Hepatic stellate cell (primary cell): ENCODE measurements at places on chromosomes 13 and 19.

GRCh38 chr13:65330287-65330686 is 1899.8 kb downstream of the PCDH9 start:
- no peak for DNase-seq

GRCh38 chr13:89465366-89465765 is 1794.2 kb downstream of the SLITRK5 start:
- DNase-seq, result no peak

GRCh38 chr13:42575938-42576337 is 2.0 kb downstream of the TNFSF11 start:
- no peak for DNase-seq

DNA sequence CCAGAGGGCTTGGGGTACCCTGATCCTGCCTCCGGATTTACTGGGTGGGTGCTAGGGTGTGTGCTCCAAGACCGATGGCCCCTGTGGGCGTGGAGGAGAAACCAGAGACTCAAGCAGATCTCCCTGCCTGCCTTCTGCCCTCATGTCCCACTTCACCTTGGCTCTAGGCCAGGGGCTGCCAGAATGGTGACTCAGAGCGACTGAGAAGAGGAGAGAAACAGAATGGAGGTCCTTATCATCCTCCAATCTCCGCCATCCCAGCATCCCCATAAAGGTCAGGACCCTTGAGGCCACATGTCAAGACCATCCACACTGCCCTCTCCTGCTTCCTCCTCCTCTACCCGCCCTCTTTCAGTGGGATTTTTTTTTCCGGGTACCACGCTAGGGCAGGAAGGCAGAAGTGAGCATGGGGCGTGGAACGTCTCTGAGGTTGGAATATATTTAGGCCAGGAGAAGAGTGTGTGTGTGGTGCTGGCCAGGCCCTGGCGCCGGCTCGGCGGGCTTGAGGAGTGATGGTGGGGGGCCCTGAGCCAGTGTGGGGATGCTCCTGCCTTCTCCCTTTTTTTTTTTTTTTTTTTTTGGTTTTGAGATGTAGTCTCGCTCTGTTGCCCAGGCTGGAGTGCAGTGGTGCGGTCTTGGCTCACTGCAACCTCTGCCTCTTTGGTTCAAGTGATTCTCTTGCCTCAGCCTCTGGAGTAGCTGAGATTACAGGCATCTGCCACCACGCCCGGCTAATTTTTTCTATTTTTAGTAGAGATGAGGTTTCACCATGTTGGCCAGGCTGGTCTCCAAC is 22.3 kb downstream of the IER2 start:
- DNase-seq, result peak; percentile 90

DNA sequence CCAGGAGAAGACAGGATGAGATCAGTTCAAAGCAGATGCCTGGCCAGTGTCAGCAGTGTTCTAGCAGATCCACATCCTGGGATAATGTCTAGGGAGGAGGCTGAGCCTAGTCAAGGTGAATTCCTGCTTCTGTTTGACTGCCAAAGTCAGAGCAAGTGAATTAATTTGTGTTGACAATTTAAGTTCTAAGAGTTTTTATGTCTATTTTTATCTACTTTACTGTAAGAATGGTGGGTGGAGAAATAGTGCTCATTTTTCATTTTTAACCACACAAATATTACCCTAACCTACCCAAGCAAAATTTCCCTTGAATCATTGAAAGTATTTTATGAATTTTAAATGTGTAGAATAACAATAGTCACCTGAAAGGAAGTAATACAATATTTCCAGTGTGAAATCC is 207.6 kb upstream of the SLC10A2 start:
- no peak for DNase-seq

DNA sequence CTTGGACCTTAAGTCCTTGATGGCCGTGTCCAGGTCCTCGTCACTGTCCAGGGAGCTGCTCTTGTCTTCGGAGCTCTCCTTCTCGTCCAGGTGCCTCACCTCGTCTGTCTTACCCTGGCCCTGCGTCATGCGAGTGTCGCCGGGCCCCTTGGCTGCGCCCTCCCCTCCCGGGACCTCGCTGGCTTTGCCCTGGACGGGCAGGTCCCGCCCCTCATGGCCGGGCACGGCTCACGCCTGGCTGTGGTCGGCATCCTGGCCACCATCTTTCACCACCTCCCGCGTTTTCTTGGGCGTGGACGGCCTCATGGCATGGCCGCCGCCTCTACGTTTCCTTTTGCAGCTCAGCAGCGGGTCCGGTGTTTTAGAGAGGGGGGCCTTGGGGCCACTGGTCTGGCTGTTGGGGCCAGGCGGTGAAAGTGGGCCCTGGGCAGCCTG is 14.8 kb downstream of the RB1 start:
- DNase-seq, result no peak

DNA sequence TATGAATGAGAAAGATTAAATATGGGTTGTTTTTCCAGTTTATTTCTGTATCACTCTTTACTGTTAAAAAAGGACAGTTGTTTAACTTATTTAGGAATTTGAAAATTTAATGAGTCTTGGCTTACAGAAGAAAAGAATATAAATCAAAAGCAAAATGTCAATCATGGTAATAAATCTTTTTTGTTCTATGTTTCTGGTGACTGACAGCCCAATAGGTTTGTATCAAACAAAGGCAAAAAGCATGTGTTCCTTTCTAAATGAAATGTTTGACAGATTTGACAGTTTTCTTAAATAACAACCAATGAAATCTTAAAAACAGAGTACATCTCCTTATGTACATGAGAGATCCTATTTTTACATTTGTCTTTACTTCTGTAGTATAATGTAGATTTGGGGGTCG is 11.0 kb downstream of the PCDH9 start:
- no peak for DNase-seq

DNA sequence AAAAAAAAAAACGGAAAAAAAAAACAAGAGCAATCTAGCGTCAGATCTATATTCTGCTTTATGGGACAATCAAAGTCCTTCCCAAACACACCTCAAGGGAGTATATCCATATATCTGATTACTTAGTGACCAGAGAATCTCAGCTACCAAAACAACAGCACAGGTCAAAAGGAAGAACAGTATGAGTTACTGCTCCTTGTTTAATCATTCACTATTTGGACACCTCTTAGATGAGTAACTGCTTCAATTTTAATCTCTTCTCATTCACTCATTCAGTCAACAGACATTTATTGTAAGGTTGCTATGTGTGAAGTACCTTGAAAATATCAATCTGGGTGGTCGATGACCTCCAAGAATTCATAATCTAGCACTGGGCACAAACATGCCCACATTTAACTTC is 193.2 kb downstream of the IRS2 start:
- DNase-seq, result no peak

- no peak for DNase-seq
Observed at GRCh38 chr13:83470133-83470797, 412.0 kb downstream of the SLITRK1 start.

DNA sequence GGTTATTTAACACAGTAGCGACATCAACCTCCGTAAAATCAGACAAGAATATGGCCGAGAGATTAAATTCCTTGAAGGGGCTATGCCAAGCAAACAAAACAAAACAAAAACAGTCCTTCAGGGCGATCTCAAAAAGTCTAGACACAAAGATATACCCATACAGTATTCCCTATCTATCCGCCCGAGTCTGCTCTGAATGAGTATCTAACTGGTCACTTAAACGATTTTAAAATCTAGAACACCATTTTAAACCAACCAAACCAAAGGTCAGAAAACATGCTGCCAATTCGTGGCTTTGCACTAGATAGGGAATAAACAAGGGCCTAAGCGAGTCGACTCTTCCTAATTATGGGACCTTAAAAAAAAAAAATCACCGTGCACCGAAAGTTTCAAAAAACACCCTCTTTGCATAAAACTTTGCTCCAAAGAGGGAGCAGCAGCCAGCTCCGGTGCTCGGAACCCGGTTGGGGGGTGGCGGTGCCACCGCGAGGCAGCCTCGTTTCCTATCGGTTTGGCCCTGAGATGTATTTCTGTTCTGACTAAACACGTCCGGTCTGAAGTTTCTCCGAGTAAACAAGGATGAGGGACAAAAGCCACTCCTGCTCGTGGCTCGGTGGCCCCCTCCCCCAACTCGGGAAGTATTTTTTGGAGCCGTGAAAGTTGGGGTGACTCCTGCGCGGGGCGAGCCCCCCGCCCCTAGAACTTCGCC is 1.8 kb downstream of the HMGB1 start:
- peak; percentile 40 for DNase-seq

GRCh38 chr19:40594657-40595091 is 6.5 kb upstream of the LTBP4 start:
- DNase-seq, result peak; percentile 82

GRCh38 chr13:70769817-70770216 is 661.6 kb upstream of the KLHL1 start:
- no peak for DNase-seq

DNA sequence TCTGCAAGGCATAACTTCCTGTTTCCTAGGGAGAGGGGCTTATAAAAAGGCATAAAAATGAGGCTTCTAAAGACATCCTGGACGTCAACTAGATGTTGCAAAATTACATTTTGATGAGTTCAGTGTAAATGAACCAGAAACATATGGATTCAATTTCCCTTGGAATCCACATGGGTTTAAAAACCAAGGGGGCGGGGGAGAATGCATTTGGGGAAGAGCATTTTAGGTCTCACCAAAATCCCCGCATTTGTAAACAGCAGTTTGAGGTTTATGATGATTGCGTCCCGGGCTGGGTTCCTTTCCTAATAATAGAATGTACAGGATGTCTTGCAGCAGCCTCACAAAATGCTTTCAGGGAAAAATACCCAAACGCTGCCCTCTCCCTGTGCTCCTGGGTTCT is 407.8 kb downstream of the ZNF536 start:
- no peak for DNase-seq

DNA sequence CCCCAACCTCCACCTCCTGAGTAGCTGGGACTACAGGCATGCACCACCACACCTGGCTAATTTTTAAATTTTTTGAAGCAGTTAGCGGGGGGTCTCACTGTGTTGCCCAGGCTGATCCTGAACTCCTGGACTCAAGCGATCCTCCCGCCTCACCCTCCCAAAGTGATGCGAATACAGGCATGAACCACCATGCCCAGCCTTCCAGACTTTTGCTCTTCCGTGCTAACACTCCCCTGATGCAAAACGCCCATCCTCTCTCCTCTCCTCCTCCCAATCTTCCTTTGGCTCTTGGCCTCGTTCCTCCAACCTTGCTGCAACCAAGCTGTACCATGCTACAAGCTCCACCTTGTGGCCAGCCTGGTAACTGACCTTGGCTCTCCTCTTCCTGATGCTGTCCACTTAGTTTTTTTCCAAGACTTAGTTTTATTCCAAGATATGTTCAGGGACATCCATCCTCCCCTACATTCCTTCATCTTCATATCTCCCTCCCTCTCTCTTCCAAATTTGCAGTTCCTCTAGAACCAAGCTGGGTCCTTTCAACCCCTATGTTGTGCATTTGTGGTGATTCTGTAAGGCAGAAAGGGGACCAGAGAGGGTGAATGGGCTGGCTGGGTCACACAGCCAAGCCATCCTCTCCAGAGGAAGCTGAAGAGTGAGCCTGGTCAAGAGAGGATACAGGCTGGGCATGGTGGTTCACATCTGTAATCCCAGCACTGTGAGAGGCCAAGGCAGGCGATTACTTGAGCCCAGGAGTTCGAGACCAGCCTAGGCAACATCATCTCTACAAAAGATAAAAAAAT is 32.8 kb downstream of the TINCR start:
- no peak for DNase-seq

DNA sequence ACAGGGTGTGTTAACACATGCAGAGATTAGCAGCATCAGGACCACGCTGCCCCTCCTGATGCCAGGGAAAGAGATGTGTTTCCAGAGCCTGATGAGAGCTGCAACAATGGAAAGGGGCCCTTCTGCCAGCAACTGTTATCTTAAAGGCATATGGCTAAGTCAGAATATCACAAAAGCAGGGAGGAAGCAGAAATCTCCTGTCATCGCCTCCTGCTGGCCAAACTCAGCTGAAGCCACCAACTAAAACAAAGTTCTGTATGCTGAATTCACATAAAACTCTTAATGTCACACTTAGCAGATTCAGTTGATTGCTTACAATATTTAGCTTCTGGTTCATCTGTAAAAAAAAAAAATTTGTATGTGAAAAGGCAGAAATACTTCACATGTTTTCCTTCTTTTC is 178.2 kb downstream of the GPC5 start:
- no peak for DNase-seq

- no peak for DNase-seq
Observed at GRCh38 chr13:106296723-106297122, 238.7 kb downstream of the EFNB2 start.

- no peak for DNase-seq
Observed at GRCh38 chr19:51505904-51506303, 4.3 kb upstream of the SIGLEC12 start.

- DNase-seq, result no peak
Observed at GRCh38 chr19:53853707-53854106, 14.0 kb upstream of the MYADM start.

DNA sequence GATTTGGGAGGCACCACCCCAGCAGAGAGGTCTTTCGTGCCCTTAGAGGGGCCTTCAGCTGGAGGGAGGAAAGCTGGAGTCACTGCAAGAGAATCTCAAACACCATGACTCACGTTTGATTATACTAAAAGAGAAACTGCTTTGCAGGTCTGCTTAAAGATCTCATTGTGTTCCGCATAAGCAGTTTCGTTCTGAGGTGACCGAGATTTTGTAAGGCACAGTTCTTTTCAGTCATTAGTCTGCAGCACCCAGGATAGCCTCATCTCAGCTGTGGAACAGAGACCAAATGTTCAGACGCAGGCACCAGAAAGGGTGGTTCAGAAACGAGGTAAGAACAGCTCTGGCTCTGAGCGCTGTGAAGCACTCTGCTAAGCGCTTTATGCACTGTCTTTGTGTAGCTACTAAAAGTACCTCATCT is 71.2 kb upstream of the GTF3A start:
- DNase-seq, result peak; percentile 48

DNA sequence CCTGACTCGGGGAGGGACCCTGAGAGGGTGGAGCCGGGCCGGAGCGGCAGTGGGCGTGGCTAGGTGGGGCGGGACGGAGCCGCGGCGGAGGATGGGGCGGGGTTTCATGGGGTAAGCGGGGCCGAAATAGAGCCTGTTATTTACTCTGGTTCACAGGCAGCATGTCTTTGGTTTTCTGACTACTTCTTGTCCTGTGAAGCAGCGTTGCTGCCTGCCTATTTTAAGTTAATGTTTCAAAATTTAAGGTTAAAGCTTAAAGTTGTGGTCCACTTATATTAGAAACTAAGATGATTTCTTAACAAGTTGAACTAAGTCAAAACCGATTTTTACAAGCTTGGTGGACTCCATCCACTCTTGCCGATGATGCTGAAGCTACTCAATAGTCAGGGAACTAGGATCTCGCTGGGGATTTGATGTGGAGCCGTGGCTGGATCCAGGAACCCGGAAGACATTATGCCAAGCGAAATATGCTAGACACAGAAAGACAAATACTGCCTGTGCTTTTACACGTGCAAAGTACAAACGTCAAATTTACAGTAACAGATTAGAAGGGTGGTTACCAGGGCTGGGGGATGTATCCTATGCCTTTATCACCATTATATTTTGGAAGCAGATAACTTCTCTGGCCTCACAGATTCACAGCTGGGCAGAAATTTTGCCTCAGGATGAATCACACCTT is 433 bp upstream of the ZNF616 start:
- DNase-seq, result peak; percentile 8

- no peak for DNase-seq
Observed at GRCh38 chr13:113922412-113923118, 51.3 kb downstream of the C13orf46 start.

GRCh38 chr19:19170873-19171672 is 1.0 kb upstream of the MEF2B start:
- no peak for DNase-seq

- peak; percentile 54 for DNase-seq
Observed at GRCh38 chr13:98103942-98104880, 38.7 kb upstream of the FARP1 start.

- DNase-seq, result no peak
Observed at GRCh38 chr19:38773469-38774177, at the start of gene LGALS7. Gene LGALS7, minus strand, starts transcription at chr19:38773517. Its CDS starts 25 bp downstream, at chr19:38773492.
